Amniotic epithelial cell (primary cell): ENCODE measurements at places on chromosomes 5 and 9.
A peak's percentile ranks its signal among the peaks of the same experiment; 100 is the strongest.

DNA sequence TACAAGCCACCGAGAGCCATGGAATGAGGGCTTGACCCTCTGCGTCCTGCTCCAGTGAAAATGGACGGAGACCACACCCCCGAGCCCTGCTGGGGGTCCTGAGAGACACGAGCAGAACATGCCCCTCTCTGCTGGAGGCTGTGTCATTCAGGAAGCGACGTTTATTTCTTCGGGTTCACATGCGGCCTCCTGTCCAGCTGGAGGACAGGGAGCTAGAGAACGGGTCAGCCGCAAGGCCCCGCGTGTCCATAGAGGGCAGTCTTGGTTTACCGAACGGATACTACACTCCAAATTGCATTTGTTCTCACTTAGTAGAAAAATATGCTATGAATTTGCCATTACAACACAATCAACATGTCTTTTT lies 36.1 kb downstream of the MRPL36 start:
- peak; percentile 64 for DNase-seq

DNA sequence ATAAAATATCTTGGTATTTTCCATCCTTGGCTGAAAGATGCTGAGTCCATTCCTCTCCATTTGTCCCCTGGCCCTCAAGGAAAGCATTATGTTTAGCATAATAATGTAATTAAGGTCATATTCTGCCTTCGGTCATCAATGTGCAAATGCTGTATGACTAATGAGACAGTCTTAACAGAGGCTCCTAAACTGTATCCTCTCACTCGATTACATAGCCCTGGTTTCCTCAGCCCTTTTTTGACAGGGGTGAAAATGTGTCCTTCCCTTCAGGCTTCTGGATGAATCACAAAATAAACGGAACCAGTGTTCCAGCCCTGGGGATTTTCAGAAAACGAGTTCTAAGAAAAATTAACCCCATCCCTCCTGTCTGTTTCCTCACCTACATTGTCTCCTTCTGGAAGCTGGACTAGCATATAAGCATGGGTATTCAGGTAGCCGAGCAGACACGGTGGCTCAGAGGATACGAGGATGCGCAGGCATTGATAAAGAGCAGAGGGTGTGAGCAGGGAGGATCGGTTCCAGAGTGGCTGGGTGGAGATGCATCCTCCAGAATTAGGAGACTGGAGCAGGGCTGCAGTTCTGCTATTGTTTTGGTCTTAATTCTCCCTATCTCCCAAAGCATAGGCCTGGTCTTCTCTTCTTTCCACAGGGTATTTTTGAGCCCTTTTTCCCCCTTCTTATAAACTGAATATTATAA lies 742.9 kb downstream of the TLR4 start:
- DNase-seq: no peak

GRCh38 chr9:133276923-133277322 lies 1.9 kb upstream of the ABO start:
- no peak for DNase-seq

DNA sequence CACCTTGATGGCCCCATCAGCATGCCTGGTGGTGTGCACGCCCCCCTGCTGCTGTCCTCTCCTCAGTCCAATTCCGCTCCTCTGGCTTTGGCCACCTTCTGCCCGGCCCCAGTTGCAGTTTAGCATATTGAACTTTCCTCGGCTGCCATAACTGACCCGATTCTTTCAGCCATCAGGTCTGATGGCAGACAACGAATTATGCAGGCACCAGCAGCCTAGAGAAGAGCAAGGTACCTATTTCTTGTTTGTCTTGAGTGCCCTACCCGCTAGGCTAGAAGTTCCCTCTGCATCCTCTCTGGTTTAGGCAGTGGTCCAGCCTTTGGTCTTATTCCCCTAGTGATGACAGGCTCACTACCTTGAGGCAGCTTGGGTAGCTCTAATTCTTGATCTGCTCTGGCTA lies 43.0 kb upstream of the SLC25A51 start:
- DNase-seq: no peak

DNA sequence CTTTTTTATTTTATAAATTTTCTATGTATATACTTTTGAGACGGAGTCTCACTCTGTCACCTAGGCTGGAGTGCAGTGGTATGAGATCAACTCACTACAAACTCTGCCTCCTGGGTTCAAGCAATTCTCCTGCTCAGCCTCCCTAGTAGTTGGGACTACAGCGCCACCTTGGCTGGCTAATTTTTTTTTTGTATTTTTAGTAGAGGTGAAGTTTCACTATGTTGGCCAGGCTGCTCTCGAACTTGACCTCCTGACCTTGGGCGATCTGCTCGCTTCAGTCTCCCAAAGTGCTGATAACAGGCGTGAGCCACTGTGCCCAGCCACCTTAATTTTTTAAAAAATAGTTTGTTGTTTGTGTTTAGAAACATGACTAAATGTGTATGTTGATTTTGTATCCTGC lies 76.6 kb downstream of the FBXO4 start:
- no peak for DNase-seq

DNA sequence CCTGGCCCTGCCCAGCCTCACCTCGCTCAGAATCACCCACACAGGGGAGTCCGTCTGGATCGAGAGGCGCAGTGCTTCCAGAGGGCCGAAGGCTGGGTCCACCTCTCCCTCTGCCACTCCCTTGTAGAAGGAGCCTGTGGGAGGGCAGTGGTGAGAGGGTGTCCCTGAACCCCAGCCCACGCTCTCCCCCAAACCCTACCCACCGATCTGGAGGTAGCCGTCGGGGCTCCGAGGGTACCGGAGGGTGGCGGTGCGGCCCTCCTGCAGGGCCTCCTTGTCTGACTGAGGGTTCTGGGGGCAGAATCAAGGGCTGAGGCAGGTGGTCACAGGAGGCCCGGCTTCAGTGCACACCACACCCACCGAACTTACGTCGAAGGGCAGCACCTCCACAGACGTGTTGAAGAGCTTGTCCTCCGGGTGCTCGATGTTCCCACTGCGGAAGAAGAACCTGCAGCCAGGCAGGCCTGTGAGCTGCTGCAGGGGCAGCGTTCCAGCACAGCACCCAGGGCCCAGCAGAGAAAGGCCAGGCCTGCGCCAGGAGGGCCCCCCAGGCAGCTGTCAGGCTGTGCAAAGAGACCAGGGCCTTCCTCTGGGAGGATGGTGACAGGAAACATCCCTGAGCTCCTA lies 4.5 kb downstream of the LTC4S start:
- DNase-seq: no peak
